ENCODE measurements at places on chromosomes 16 and 17.

GRCh38 chr16:86219655-86220445 lies 290.5 kb upstream of the FOXF1 start:
- no peak for DNase-seq

GRCh38 chr16:89031715-89032659 lies 55.0 kb upstream of the CBFA2T3 start:
- peak; percentile 74 for DNase-seq

DNA sequence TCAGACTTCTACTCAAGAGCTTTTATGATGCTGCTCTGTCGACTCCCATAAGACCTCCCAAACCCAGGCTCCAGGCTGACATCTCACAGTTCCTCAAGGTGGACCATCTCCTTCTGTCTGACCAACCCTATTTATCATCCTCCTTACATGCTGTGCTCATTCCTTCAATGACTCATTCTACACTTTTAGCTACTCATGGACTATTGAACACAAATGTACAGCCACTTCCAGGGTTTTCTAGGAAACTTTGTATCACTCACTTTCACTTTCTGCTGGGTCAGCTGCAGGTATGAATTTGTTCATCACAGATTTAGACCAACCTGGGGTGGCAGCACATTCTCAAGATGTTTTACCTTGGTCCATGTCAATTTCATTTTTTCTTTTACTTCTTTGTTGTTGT lies 162.4 kb upstream of the FAM20A start:
- DNase-seq: no peak

GRCh38 chr16:22948603-22949368 lies 134.8 kb downstream of the HS3ST2 start:
- DNase-seq: peak; percentile 64

DNA sequence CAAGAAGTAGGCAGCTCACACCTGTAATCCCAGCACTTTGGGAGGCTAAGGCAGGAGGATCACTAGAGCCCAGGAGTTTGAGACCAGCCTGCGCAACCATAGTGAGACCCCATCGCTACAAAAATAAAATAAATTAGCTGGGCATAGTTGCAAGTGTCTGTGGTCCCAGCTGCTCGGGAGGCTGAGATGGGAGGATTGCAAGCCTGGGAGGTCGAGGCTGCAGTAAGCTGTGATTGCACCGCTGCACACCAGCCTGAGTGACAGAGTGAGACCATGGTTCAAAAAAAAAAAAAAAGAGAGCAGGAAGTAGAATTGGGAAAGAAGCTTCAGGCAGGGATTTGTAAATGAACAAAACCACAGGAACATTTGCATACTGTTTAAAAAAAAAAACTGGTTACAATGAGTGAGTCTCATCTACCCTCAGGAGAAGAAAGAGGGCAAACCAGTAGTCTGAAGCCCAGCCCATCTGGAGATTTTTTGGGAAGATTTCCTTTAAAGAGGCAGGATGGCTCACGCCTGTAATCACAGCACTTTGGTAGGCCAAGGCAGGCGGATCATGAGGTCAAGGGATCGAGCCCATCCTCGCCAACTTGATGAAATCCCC lies 7.9 kb downstream of the MPV17L start:
- no peak for DNase-seq

DNA sequence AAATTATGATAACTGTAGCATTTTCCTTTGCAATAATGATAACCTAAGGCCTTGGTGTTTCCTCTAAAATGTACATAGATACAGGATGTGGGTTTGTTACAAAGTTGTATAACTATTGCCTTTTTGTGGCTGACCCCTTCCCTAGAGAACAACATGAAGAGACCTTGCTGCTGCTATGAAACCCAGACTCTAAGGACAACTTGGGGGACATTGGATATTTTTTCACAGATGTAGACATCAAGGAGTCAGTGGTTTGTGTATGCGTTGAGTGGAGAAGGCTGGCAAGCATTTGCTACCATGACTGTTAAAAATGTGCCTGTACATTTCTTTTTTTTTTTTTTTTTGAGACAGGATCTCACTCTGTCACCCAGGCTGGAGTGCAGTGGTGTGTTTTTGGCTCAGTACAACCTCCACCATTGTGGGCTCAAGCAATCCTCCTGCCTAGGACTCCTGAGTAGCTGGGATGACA lies 12.3 kb downstream of the HMOX2 start:
- no peak for DNase-seq

DNA sequence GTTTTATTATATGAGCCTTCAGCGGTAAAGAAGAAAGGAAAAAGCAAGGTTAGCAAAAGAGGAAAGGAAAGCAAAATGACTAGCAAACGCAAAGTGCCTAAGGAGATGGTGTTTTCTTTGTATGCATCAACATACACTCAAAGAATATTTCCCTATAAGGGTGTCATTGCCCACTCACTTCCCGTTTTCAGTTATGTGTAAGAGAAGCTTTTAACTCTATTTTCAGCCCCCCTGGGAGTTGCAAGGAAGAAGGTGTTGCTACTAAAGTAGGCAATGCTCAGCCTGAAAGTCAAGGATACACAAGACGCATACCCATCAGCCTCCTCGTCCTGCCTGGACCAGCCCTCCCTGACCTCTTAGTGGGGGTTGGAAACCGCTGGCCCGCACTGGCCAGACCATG lies 267.7 kb upstream of the ZFHX3 start:
- no peak for DNase-seq

GRCh38 chr17:50149417-50150353 lies 792 bp downstream of the PPP1R9B start:
- DNase-seq: peak; percentile 50

DNA sequence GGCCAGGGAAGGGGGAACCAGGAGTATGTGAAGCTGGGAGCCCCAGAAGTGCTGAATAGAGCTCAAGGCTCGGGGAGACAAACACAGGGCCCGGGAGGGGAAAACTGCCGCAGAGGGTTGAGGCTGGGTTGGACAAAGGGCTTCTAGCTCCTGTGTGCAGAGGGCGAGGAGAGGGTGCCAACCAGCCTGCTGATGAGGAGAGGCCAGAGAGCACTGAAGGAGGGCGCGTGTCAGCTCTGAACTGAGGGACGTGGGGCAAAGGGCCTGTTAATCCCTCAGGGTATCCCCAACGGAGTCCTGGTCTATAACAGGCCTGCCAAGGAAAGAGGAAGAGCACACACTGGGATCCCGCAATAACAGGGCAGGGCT lies 151.3 kb downstream of the C16orf78 start:
- DNase-seq: no peak

GRCh38 chr16:22217890-22218730 lies 12.0 kb downstream of the EEF2K start:
- no peak for DNase-seq

DNA sequence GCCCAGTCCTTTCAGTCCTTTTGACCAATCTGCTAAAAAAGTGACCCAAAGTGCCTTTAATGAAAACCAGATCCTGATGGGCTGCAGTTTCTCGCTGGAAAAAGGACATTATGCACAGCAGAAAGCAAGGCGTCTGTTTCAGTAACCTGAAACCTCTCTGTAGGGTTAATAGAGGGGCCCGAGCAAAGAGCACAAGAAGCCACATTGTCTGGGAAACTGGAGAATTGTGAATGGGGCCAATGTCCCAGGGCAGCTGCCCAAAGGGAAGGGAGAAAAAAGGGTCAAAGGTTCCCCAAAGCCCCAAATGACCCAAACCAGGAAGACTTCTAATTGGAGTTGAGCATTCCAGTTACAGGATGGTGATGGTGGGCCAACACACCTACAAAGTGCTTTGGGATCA lies 3.0 kb downstream of the OTOA start:
- DNase-seq: no peak

- no peak for DNase-seq
Observed at GRCh38 chr17:78510141-78511075, 66.8 kb downstream of the DNAH17 start.

DNA sequence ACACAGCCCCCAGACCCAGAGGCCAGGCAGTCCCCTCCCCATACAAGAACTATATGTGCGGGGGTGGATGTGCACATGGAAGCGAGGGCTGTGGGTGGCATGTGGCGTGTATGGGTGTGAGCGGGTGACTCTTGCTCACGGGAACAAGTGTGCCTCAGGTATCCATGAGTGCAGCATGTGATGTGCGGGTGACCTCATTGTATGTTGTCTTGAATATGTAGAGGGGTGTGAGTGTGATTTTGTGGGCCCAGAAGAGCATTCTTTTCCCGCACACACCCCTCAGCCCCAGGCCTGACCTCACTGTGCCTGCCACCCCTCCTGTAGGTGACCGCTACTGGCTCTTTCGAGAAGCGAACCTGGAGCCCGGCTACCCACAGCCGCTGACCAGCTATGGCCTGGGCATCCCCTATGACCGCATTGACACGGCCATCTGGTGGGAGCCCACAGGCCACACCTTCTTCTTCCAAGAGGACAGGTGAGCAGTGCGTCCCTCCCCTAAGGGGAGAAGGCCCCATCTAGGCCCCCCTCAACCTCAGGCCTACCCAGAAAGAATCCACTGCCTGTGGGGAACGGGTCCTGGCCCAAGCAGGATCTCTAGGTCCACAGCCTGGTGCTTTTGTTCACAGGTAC lies 17.4 kb downstream of the MMP15 start:
- DNase-seq: no peak

- no peak for DNase-seq
Observed at GRCh38 chr17:9233271-9233599, 211.9 kb downstream of the NTN1 start.

GRCh38 chr17:67489273-67489672 lies 112.2 kb downstream of the PITPNC1 start:
- no peak for DNase-seq

DNA sequence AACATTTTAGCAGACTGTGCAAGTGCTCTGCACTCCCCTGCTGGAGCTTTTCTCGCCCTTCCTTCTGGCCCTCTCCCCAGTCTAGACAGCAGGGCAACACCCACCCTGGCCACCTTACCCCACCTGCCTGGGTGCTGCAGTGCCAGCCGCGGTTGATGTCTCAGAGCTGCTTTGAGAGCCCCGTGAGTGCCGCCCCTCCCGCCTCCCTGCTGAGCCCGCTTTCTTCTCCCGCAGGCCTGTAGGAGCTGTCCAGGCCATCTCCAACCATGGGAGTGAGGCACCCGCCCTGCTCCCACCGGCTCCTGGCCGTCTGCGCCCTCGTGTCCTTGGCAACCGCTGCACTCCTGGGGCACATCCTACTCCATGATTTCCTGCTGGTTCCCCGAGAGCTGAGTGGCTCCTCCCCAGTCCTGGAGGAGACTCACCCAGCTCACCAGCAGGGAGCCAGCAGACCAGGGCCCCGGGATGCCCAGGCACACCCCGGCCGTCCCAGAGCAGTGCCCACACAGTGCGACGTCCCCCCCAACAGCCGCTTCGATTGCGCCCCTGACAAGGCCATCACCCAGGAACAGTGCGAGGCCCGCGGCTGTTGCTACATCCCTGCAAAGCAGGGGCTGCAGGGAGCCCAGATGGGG lies 3.1 kb downstream of the GAA start:
- DNase-seq: no peak

- no peak for DNase-seq
Observed at GRCh38 chr17:29682987-29683386, 60.3 kb upstream of the CORO6 start.

GRCh38 chr17:81429821-81430551 lies 34.7 kb downstream of the BAHCC1 start:
- DNase-seq: no peak

Measured in activated CD4-positive, alpha-beta T cell treated with anti-CD3 and anti-CD28 coated beads, Interleukin-2, Interleukin-4, amounts not matched to agents 100 ng/mL and 50 ng/mL, durations not matched to agents 16 hours and 8 hours (primary cell).